ENCODE measurements at places on chromosomes 16 and 17.

DNA sequence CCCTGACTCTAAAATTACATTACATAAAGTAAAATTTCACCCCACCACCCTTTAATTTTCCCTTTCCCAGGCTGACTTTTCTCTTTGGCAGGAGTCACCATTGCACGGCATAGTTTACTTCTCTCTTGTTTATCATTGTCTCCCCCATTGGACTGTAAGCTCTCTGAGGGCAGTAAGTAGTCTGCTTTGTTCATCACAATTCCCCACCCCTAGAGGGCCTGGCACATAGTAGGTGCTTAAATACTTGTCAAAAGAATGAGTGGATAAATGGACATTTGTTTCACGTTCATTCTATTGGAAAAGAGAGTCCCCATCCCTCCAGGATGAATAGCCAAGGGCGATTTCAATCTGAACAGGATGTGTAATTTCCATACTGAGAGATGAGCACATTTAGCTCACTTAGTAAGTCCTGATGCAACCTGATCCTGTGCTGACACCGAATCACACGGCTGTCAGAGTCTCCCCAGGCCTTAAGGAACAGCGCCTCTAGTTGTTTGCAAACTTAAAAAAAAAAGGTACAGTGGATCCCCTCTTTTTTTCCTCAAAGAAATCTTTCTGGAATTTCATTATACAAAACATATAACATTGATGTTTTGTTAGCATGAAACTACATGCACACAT lies 54.0 kb downstream of the AKAP1 start:
- no peak for DNase-seq

- no peak for DNase-seq
Measured at GRCh38 chr16:27892879-27893278, 170.6 kb downstream of the GSG1L start.

GRCh38 chr17:28871056-28871579 lies 16.3 kb downstream of the ERAL1 start:
- no peak for DNase-seq

GRCh38 chr17:5464717-5465507 lies 3.9 kb downstream of the DHX33 start:
- no peak for DNase-seq

- no peak for DNase-seq
Measured at GRCh38 chr17:45954914-45955313, 44.1 kb upstream of the STH start.

DNA sequence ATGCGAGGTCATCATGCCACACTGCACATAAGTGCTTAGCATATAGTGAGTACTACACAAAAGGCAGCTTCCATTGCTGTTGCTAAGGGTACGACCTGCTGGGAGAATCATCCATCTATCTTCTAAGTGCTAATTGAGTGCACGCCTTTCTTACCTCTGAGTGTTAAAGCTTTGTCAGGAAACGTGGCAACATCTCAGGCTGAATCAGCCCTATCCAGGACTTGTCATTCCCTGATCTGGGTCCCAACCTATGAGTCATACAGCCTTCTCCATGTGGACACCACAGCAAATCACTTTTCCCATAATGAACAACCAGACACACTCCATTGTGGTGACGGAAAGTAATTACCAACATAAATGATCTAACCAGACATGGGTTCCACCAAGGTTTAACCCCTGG lies 201.1 kb upstream of the MAF start:
- DNase-seq = no peak

Measured in activated CD8-positive, alpha-beta memory T cell treated with anti-CD3 and anti-CD28 coated beads for 4 hours (primary cell).